ENCODE measurements at places on chromosomes 4 and X. TPM values are rescaled to one million over a fixed set of nuclear protein-coding genes. Genes with fewer than 3 reads are reported as not detected.
A peak's percentile ranks its signal among the peaks of the same experiment; 100 is the strongest.

KLF3 gene
- total RNA-seq: 8.3 TPM

DNA sequence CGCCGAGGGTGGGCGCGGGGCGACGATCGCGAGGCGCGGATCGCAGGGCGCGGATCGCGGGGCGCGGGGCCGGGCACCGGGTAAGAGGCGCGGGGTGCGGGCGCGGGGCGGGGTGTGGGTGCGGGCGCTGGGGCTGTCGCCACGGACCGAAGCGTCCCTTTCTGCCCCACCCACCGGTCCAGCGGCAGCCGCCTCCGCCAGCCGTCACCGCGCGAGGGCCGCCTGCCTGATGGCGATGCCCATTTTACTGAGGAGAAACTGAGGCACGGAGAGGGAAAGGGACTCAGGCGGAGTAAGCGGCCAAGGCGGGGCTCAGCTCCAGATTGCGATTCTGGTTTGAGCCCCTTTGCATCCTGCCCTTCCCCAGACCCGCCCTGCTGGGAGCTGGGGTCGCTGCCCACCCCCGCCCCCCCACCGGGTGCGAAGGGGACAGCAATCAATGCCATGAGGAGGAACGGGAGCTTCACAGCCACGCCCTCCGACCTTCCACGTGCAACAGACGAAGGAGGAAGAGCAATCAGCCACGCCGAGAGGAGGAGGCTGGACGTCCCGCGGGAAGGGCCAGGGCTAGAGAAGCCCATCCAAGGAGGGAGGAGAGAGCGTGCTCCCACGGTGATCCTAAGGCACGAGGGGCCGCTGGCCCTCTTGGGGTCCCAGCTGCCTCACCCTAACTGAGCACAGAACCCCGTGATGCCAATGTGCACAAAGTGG lies 10.9 kb upstream of the MAN2B2 start:
- no peak for DNase-seq
- H3K4me3 ChIP-seq: no peak overlapping the region
- H3K36me3 ChIP-seq: no peaks in the 10 kb centered on the region
- H3K27ac ChIP-seq: no peak overlapping the region

- H3K36me3 ChIP-seq: no peaks in the 10 kb centered on the region
- H3K27ac ChIP-seq: no peak overlapping the region
- DNase-seq: no peak
- peaks cover 2% of the 10 kb centered on the region for H3K27me3 ChIP-seq
These were observed 158.1 kb upstream of the USP38 start for GRCh38 chr4:143026459-143027170.

DNA sequence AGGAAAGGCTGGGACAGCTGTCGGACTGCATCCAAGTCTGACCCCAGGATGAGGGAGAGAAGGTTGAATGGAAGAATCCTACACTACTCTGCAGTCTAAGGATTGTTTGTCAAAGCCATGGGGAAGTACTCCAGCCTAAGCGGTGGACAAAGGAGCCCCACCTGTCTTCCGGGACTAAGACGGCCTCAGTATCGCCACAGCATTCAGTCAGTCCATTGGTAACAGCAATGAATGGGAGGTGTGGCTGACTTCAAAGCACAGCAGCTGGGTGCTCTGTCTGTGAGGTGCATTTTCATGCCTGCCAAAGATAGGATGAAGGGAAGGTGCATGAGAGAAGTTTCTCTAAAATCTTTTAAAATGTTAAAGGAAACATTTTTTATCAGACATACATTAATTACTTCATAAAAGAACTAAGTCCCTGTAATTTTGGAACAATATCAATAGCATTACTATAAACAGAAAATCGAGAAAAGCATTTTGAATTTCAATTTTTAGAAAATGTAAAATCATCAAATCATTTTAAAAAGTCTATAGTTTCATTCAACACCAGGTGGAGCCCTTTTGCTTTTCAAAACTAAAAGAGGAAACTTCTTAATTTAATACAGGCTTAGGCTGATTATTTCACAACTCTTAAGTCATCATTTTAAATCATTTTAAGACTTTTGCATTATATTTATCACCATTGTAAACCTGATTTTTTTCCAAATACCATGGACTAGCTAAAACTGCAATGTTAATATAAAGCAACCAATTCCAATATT lies 27.6 kb upstream of the INTU start:
- no peaks in the 10 kb centered on the region for H3K36me3 ChIP-seq
- H3K4me1 ChIP-seq: no peaks in the 10 kb centered on the region
- no peak overlapping the region for H3K27ac ChIP-seq
- H3K27me3 ChIP-seq: peaks cover 2% of the 10 kb centered on the region
- no peak for DNase-seq

GABRG1 gene
- total RNA-seq: not detected

GPR50 gene
- not detected for total RNA-seq

- peaks cover 30% of the 10 kb centered on the region for H3K36me3 ChIP-seq
- DNase-seq: no peak
- no peak overlapping the region for H3K27ac ChIP-seq
- no peak overlapping the region for H3K4me3 ChIP-seq
- no peaks in the 10 kb centered on the region for H3K27me3 ChIP-seq
- H3K4me1 ChIP-seq: peaks cover 46% of the 10 kb centered on the region
These were observed 55.6 kb downstream of the STIM2 start for GRCh38 chr4:26916195-26916594.

DNA sequence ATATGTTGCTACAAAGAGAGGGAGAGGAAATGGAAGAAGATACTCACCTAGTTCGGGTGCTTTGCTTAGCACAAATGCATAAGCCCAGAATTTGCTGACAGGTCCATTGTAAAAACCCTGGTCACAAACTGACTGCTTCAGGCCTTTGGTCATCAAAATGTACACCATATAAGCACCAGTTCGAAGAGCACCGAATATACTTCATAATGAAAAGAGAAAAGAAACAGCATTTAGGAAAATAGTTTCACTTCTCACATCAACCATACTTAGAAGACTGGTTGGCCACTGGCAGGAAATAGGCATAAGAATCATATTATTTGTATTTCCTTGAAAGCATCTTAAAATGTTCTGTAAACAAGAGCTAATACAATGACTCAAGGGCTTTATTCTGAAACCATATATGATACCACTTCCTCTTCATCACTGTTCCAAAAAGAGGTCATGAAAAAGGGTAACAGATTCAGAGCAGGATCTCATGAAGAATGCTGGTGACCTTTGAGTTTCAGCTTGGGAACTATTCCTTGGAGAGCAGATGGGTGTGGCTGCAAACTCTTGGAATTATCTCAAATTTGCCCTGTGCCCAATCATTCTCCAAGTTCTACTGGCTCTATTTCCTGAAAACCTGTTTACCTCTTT lies 138.7 kb downstream of the ELOVL6 start:
- H3K4me3 ChIP-seq: peak overlapping the region; percentile 60
- H3K4me1 ChIP-seq: peaks cover 62% of the 10 kb centered on the region
- no peaks in the 10 kb centered on the region for H3K27me3 ChIP-seq

NDST3 gene
- not detected for total RNA-seq

DNA sequence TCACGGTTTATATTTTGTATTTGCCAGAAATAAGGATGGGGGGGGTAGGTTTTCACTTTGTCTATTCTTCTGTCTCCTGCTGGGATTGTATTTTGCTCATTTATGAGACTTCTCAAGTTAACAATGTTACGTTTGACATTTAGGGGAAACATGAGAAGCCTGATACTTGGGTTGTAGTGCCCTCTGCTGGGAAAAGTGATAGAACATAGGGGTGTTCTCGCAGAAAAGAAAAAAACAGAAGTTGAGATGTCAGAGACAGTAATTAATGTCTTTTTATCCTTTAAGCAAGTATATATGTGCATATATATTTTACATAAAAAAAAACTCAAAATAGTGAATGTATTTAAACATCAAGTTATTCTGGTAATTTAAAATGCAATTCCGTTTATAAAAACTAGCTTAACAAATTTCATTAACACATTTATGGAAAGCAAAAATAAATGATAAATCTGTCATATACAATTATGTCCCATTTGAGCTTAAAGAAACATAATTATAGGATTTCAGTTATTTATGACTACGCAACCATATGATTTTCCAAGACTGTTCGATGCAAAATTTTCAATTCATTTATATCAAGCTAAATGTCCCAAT lies 46.0 kb upstream of the TMPRSS11F start:
- no peaks in the 10 kb centered on the region for H3K4me1 ChIP-seq
- peak; percentile 58 for DNase-seq
- no peak overlapping the region for H3K27ac ChIP-seq
- H3K27me3 ChIP-seq: peaks cover 6% of the 10 kb centered on the region
- no peak overlapping the region for H3K4me3 ChIP-seq

GRCh38 chr4:114600672-114601071 lies 2.1 kb downstream of the UGT8 start:
- no peak overlapping the region for H3K27ac ChIP-seq
- H3K4me3 ChIP-seq: no peak overlapping the region
- no peak for DNase-seq
- peaks cover 31% of the 10 kb centered on the region for H3K27me3 ChIP-seq

DCAF8L2 gene
- total RNA-seq: not detected

GRCh38 chr4:128916832-128917231 lies 107.3 kb downstream of the JADE1 start:
- H3K36me3 ChIP-seq: peaks cover 36% of the 10 kb centered on the region
- DNase-seq: no peak
- H3K4me1 ChIP-seq: peaks cover 39% of the 10 kb centered on the region
- H3K4me3 ChIP-seq: no peak overlapping the region
- no peak overlapping the region for H3K27ac ChIP-seq

HHIP gene
- total RNA-seq: not detected

PLP1 gene
- not detected for total RNA-seq

DNA sequence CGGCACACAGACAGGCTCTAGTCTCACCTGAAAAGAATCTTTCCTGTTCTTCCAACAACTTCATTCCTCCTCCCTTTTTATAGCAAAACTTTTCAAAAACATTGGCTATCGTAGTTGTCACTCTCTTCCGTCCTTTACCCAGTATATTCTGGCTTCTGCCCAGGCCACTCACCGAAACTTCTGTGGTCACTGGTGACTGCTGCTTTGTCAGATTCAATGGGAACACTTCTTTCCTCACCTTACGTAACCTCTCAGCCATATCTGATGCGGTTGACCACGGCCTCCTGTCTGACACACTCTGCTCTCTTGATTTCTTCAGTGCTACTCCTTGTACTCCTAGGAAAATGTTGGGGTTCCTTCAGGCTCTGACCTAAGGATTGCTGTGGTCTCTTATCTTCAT lies 9.2 kb upstream of the RNF150 start:
- DNase-seq: no peak
- H3K27me3 ChIP-seq: peaks cover under 1% of the 10 kb centered on the region
- H3K4me3 ChIP-seq: no peak overlapping the region
